ENCODE measurements at places on chromosomes 2 and 18. TPM values are rescaled to one million over a fixed set of nuclear protein-coding genes. Genes with fewer than 3 reads are reported as not detected.

MFF gene
- total RNA-seq = 91.3 TPM

ARHGAP28 gene
- total RNA-seq = 3.5 TPM

FHOD3 gene
- total RNA-seq = 7.9 TPM

DNA sequence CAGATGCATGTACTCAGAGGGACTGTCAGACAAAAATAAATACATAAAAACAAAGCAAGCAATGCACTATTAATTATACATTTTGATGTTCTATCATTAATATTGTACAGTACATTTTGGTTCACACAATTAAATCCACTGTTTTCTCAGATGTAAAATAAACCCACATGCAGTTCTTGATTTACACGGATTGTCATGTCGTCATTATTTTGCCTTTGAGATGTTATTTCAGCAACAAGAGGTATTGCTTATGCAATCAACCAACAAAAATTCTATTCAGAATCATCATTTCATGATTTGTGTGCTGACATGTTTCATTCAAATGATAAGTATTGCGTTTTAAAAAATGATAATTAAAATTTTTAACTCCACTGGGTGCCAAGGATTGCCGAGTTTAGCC lies 79.2 kb downstream of the TSHZ1 start:
- no peaks in the 10 kb centered on the region for H3K27me3 ChIP-seq
- DNase-seq = no peak
- no peaks in the 10 kb centered on the region for H3K4me1 ChIP-seq
- peaks cover 38% of the 10 kb centered on the region for H3K36me3 ChIP-seq

- peaks cover 14% of the 10 kb centered on the region for H3K4me1 ChIP-seq
- no peaks in the 10 kb centered on the region for H3K36me3 ChIP-seq
- no peaks in the 10 kb centered on the region for H3K27me3 ChIP-seq
- H3K4me3 ChIP-seq = no peak overlapping the region
- H3K27ac ChIP-seq = no peak overlapping the region
- DNase-seq = peak; percentile 89
Observed at GRCh38 chr2:9799729-9800632, 43.3 kb upstream of the TAF1B start.

DNA sequence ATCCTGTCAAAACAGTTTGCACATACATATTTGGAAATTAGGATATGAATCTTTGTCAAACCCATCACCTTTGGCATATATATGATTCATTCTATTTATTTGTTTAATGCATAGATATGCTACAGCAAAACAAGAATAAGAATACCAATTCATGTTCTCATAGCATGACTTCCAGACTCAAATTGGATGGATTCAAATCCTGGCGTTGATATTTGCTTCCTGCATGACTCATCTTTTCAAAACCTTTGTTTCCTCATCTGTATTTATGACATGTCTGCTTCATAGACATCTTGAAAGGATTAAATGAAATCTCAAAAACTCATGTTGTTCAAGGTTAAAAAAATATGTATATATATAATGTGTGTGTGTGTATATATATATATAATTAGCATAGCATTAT lies 261.3 kb downstream of the MBD5 start:
- H3K27me3 ChIP-seq = no peaks in the 10 kb centered on the region
- no peak overlapping the region for H3K4me3 ChIP-seq
- H3K27ac ChIP-seq = no peak overlapping the region
- no peaks in the 10 kb centered on the region for H3K4me1 ChIP-seq
- DNase-seq = no peak

DNA sequence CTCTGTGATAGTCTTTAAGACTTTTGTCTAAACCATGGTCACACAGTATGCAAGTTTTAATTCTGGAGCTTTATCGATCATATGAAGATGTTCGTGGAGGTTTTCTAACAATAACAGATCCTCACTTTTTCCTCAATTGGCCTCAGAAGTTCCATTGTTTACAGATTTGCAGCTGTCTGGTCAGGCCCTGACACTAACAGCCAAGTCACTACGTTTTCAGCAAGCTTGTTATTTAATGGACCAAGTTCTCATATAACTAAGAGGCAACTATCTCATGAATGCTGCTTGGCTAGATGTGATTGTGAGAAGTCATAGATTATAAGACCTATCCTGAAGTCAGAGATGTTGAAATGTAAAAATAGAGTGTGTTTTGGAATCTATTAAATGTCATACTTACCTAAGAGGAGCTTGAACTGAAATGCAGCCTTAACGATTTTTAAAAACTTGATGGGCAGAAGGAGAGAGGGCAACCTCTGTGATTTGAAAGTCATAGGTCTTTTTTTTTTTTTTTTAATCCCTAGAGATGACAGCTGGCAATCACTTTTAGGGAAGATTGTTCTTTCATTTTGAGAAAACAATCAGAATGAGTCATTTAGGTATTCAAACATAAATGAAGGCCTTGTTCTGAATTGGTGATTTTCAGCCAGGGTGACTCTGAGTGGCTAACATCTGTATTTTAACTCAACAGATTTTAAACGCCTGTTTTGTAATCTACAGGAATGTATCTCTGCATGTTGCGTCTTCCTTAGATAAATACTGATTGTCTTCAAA lies 48.4 kb upstream of the NEMP2 start:
- H3K4me3 ChIP-seq = no peak overlapping the region
- DNase-seq = no peak
- no peak overlapping the region for H3K27ac ChIP-seq
- H3K36me3 ChIP-seq = no peaks in the 10 kb centered on the region
- H3K4me1 ChIP-seq = peaks cover 6% of the 10 kb centered on the region

DNA sequence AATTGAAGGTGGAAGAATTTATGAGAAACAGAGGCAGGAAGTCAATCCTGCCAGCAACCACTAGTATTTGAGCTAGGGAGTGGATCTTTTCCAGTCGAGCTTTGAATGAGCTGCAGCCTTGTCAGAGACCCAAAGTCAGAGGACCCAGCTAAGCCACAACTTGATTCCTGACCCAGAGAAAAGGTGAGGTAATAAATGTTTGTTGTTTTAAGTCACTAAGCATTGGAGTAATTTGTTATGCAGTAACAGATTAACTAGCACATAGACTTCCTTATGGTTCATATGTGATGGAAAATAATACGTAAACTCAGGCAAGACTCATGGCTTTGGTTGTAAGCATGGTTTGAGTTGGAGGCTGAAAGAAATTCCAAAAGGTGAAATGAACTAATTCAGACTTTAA lies 21.6 kb downstream of the EFEMP1 start:
- H3K27me3 ChIP-seq = no peaks in the 10 kb centered on the region
